ENCODE measurements at places on chromosomes 2 and 18.

DNA sequence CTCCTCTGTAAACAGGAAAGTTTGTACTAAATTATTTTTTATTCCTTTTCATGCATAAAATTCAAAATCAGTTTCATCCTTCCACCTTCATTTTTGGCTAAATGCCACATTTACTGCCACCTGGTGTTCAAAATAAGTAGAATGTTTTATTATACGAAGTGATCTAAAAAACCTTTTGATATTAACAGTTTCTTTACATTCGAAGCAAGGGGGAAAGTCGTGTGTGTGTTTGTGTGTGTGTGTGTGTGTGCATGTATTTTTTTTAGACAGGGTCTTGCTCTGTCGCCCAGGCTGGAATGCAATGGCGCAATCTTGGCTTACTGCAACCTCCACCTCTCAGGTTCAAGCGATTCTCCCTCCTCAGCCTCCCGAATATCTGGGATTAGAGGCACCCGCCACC, 9.0 kb upstream of the SCN9A start:
- DNase-seq: no peak

DNA sequence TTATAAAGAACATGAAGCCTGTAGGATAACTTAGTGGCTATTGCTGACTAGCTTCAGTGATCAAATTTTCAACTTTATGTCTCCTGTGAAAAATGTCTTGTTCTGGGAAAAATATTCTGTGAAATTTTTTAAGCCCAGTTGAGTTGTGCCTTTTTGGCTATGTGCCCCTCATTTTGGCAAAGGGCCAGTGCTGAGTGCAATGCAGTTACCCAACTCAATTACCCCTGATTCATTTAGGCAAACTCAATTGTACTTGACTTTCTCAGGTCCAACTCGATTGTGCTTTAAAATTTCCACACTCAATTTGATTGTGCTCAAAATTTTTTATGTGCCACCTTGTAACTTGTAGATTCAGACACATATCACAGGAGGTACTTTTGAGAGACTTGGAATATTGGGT, 548.8 kb upstream of the NRP2 start:
- DNase-seq: no peak

- DNase-seq: no peak
Observed at GRCh38 chr2:107392241-107392704, 434.4 kb upstream of the RGPD4 start.

- DNase-seq: no peak
Observed at GRCh38 chr2:104092886-104093285, 761.0 kb upstream of the POU3F3 start.

DNA sequence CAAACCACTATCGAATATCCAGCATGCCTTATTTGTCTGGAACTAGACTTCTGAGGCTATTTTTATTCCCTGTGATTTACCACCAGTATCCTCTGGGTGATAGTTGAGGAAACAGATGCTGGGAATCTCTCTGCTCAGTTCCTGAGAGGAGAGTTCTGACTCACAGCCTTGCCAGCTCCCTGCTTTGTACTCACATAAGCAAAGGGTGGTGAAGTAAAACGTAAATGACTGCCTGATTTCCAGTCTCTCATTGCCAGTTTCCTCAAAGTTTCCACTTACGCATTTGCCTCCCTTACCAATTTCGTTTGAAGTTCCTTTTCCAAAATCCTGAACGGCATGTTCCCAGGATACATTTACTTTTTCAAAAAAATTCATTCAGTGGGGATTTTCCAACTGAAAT, 69.2 kb upstream of the HNRNPA3 start:
- no peak for DNase-seq

GRCh38 chr2:42516418-42516901, 22.7 kb upstream of the KCNG3 start:
- no peak for DNase-seq

DNA sequence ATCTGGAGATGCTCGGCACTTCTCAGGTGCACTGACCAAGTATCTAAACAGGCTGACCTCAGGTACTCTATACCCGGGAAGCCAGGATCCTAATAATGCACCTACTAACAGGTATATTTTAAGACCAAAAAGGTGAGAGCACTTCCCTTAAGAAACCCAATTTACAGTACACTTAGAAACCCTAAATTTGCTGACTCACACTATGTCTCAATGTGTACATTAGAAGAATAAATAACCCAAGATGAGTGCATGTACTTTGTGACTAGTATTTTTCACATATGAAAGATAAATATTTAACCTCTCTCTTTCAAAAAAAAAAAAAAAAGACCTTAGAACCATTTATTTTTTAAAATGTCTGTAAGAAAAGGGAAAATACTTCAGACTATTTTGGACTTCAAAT, 118.8 kb downstream of the ZNF516 start:
- no peak for DNase-seq

DNA sequence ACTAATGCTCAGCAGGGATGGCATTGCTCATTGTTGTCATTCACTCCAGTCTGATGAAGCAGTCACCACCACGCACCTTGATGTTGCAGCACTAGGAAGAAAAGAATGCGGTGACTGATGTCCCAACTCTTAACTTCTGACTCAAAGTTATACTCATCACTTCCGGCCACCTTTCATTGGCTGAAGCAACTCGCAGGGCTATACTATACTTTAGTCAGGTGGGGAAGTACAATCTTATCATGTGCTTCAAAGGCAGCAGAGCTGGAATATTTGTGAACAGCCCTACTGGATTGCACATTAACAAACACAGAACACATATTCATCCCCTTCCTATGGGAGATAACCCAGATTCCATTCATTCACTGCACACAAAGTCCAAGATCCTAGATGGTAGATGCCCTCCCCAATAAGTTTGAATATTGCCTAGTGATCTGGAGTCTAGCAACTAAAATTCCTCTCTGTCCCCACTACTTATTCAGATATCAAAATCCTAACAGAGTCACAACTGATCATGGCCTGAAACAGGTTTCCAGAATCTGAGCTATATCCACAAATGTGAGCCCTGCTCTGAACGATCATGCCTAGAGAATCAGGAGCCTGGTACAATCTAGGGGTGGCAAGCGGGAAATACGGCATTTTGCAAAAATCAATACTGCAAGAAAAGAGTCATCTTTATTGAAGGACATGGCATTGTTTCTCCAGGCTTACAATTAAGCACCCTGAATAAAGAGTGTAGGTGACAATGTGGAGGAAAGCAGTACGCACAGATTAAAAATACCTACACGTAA, 3.4 kb upstream of the SPATS2L start:
- no peak for DNase-seq

Data from ecto neural progenitor cell (in vitro differentiated cells).